H4 (cell line): ENCODE measurements at places on chromosomes 16 and 17.

GRCh38 chr17:48549914-48550501 is 5.1 kb upstream of the HOXB2 start:
- no peak for DNase-seq

DNA sequence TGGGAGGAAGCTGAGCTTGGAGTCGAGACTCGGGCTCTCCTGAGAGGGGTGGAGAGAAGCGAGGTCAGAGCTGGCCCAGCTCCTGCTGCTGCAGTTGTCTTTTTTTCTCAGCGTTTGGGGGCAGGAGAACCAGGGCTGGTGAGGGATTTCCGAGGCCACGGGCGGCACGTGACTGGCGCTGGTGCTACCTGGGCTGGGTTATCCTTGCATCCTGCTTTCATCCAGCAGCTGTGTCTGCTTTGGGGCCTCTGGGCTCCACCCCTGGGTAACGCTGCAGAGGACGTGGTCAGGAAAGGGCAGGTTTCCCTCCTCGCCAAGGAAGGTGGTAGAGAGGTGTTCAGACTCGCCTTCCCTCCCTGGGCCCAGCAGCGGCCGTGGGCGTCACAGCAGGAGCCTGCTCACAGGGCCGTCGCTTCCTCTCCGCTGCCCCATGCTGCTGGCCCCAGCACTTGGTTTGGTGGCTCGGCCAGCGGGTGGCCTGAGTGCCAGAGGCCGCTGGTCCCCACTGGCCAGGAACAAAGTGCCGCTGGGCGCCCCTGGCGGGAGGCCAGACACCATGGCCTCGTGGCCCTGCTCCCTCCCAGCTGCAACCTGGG is 22.5 kb downstream of the GSE1 start:
- DNase-seq, result no peak

DNA sequence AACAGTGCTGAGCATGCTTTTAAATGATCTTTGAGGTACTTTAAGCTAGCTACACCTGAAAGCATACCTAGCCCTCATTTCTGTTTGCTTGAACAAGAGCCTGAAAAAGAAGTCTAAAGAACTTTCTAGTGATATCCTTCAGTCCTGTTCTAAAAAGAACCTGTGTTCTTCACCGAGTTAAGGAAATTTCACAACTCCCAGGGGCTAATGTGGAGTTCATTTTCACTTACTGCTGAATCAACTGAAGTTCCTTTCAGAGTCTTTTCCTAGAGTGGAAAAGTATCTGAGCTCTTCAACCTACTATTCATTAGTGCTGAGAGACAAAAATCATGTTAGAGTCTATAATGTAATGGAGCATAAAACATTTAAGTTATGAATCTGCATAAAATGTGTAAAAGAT is 66.9 kb downstream of the CHD9 start:
- no peak for DNase-seq

DNA sequence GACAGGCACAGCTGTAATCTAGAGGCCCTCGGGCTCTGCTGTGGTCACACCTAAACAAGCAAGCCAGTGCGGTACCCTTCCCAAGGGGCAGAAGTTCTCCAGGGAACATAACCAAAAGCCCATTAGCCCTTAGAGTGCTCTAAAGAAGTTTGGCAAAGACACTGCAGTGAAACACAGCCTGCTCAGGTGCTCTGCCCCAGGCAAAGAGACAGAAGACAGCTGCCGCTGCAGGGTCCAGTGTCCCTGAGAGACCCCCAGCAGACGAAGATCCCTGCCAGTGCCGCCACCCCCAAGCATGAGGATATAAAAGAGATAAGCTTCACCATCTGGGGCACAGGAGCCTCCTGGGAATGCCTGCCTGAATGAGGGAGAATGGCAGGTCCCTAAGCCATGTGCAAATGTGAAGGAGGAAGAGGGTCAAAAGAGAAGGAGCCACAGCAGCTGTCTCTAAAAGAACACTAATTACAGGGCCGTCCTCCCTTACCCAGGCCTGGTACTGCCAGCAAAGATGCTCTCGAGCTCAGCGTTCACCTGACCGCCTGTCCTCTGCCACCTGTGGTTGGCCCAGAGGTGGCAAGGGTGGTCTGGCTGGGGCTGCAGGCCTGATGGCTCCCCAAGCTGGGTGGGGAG is 29.7 kb downstream of the CUEDC1 start:
- DNase-seq, result no peak
